ENCODE measurements at places on chromosomes 13 and 19.
A peak's percentile ranks its signal among the peaks of the same experiment; 100 is the strongest.

DNA sequence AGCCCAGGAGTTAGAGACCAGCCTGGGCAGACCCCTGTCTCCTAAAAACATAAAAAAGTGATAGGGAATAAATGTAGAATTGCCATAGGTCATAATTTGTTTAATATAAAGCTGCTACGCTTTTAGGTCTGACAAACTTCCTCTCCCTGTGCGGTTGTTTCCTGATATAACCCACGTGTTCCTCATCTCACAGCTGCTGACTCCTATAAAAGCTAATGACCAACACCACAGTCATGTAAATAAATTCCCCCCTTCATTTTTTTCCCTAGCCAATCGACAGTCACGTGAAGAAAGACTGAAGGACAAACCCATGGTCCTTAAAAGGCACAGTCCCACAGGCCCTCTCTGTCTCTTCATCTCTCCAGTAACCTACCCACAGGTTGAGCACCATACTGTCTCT lies 27.5 kb downstream of the ZNF266 start:
- DNase-seq: no peak

GRCh38 chr19:23203841-23204344 lies 46.3 kb downstream of the ZNF724 start:
- no peak for DNase-seq

- DNase-seq: no peak
Observed at GRCh38 chr13:107563099-107563925, 652.0 kb downstream of the LIG4 start.

- no peak for DNase-seq
Observed at GRCh38 chr19:39969681-39970424, 1.1 kb upstream of the PSMC4 start.

GRCh38 chr13:33639626-33640080 lies 178.3 kb upstream of the RFC3 start:
- DNase-seq: no peak

DNA sequence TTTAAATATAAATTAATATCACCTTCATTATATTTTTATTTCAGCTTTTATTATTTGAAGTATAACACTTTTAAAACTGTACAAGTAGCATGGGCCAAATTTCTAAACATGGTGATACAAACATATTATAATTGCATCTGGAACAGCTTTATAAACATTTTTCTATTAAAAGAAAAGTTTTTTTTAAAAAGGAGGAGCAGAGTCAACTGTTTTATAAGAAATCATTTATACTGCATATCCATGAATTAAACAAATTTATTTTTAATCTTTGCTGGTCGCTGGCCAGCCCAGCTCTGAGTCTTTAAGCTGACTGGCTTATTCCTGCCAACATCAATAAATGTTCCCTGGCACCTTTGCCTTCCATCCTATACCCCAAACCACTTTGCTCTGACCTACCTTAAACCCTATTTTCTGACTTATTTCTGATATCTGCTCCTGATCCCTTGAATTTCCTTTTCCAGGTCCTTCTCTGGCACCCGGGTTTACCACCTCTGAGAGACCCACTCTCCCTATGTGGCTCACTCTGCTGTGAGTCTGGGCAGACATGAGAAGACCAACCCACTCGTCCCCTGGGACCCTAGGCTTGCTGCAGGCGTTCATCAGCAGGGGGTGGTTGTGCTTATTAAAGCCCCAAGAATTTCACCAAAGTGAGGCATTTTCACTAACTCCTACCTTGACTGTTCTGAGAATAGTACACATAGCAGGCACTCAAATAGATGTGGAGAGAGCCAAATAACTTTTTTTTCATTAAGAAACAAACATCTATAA lies 220.3 kb downstream of the KLF12 start:
- peak; percentile 72 for DNase-seq

- DNase-seq: no peak
Observed at GRCh38 chr13:43298816-43299215, 275.4 kb downstream of the DNAJC15 start.

DNA sequence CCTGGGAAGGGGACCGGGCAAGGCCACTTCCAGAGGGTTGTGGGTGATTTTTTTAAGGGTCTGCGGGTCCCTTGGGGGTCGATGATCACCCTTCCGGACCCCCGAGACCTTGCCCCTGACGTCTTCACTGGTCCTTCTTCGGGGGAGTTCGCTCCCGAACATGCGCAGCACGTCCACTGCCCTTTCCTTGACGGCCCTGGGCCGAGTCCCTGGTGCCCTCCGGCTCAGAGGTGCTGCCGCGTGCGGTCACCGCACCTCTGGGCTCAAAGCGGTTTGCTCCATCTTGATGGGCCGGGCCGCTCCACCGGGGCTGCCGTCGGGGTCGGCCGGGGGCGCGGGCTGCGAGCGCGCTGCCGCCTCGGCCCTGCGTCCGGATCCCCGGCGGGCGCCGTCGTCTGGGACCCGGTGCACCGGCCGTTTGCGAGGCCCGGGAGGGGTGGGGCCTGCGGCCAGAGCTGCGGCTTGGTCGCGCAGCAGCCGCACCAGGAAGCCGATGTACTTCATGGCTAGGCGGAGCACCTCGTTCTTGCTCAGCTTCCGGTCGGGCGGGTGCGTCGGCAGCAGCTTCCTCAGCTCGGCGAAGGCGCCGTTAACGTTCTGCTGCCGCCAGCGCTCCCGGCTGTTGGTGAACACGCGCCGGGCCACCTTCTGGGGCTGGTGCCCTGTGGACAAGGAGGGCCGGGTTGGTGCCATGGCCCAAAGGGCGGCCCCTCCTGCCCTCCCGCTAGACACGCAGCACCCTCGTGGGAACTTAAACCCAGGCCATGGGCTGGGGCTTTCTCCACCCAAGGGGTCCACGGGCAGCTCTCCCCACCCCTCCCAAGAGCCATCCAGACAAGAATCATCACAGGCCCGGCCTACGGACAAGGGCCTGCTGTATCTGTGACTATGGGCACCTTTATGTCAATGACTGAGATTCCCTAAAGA lies 3.3 kb downstream of the LYL1 start:
- DNase-seq: no peak

DNA sequence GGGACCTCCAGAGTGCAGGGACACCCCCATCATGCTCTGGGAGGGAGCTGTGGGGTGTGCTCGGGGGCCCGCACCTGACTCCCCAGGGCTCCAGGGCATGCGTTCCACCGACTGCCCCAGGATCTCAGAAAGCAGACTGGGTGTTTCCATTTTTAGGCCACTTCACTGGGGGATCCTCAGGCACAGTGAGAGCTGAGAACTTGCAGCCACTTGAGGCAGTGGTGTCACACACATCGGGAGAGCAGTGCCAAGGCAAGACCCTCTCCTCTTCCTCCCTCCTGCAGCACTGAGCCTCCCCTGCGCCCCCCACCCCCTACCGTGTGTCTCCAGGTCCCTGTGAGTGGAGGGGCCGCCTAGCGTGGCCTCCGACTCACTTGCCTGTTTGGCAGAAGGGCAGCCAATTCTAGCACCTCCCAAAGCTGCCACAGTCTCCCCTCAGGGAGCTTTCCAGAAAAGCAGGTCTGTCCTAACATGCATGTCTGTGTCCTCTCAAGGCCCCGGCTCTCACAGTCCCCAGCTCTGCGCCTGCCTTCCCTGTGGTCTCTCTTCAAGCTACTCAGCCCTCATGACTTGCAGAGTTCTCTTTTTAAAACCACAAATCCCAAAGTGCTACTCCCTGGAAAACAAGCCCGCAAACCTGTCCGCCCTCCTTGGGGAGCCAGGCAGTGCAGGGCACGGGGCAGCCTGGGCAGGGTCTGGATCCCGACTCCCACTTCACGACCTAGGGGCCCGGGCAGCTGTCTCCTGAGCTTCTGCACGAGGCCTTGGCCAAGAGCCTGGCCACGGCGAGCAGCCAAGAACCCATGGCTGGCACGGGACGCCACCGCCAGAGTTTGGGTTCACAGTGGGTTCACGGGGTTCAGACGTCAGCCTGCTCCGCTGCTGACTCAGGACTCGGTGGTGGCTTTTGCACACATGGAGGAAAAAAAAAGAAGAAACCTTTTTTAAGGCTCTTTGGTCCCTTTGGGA lies 94.1 kb downstream of the STK24 start:
- DNase-seq: no peak

- DNase-seq: peak; percentile 80
Observed at GRCh38 chr19:4014541-4015491, 7.3 kb downstream of the PIAS4 start.

DNA sequence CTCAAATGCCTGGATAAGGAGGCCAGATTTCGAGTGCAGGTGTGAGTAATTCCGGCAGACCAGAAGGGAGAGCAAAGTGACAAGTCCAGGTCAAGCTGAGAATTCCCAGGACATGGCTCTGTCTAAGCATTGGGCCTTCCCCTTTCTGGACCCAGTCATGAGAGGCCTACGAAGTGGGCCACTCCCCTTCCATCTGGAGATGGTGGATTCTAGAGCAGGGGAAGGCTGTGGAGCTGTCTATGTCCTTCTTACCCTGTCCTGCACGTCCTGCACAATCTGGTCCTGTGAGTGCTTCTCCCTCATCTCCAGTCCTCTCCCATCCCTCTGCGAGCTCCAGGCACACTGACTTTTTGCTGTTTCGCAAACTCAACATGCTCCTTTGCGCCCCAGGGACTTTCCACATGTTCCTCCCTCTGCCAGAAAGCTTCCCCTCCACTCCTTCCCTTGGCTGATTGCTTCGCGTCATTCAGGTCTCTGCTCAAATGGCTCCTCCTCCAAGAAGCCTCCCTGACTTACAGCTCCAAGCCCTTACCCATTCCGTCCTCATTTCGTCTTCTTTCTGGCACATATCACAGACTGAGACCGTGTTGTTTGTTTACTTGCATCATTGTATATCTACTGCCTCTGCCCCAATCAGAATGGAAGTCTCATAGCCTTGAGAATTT lies 193.2 kb downstream of the URI1 start:
- DNase-seq: peak; percentile 77

DNA sequence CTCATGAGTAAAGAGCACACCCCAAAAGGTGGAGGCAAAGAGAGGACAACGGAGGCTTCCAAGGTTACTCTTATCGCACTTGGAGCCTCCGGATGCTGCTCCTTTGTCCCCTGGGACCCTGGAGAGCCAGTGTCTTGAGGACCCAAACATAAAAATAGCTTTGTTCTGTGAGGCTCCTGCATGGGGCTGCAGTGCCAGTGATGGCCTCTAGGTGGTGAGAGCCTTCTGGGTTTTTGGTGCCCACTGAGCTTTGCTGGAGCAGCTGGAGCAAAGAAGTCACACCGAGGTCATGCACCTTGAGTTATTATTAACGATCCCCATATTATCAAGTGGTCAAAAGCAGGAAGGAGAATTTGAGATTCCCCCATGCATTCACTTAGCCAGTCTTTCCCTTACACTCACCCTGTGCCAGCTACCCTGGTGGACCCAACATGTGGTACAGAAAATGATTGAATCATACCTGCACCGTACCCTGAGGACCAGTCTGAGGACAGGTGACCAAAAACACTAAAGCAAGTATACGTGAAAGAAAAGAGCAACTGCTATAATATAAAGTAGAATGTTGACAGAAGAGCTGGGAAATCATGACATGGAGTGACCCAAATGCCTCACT lies 41.5 kb downstream of the ZNF682 start:
- DNase-seq: peak; percentile 38

- DNase-seq: no peak
Observed at GRCh38 chr19:1765232-1765903, 12.1 kb downstream of the ONECUT3 start.

DNA sequence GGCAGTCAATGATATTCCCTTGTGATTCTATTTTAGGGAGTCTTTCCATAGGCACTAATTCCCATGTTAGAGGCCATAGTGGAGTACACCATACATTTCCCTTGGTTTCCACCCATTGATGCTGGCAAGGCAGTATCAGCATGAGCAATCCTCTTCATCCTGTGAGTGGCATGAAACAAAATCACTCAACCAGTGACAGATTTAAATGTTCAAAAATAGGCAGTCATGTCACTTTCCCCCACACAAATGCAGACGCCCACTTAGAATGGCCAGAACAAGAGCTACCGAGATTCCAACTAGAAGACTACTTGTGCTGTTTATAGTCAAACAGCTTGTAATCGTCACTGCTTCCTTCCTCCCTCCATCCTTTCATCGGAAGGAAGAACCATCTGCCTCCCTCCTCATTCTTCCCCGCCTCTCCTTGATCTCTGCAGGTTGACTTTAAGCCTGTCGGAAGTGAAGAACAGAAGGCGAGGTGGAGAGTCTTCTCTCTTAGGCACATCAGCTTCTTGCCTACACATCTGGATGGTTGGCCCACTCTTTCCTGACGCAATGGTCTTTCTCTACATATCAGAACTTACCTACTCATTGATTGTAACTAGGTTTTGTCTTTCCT lies 22.6 kb downstream of the RASL11A start:
- no peak for DNase-seq

DNA sequence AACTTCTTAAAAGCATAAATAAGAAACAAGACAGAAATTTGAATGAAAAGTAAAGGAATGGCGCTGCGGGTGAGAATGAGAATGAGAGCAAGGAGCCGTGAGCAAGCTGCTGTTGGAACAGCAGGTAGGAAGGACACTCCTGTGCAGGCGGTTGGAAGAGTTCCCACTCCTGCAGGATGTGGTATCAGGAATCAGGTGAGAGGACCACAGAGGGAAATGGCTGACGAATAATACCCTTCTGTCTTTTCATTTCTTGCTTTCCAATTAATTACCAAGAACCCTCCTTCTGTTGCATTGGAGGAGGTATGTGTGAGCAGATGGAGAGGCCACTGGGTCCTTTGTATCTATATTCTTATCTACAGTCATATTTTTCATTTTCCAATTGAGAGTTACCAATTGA lies 1504.2 kb downstream of the EFNB2 start:
- no peak for DNase-seq

GRCh38 chr19:50492303-50493052 lies 15.8 kb upstream of the GARIN5A start:
- no peak for DNase-seq

DNA sequence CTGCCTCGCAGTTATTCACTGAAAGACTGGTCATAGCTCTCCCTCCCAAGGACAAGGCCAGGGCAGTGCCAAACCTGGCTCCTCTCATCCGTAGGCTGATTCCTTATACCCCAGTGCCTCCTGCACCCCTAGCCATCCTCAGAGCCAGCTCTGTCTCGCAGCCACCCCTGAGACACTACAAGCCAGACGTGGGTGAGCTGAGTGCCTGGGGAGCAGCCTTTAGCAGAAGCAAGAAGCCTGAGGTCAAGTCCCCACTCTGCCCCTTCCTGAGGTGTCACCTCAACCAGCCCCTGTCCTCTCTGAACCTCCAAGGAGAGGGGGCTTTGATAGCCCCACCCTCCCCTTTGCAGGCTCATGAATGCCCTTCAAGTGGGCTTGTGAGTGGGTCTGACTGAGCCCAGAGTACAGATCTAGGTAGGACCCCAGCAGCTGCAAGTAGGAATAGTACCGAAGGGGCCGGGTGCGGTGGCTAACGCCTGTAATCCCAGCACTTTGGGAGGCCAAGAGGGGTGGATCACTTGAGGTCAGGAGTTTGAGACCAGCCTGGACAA lies 14.8 kb upstream of the AKAP8L start:
- no peak for DNase-seq

DNA sequence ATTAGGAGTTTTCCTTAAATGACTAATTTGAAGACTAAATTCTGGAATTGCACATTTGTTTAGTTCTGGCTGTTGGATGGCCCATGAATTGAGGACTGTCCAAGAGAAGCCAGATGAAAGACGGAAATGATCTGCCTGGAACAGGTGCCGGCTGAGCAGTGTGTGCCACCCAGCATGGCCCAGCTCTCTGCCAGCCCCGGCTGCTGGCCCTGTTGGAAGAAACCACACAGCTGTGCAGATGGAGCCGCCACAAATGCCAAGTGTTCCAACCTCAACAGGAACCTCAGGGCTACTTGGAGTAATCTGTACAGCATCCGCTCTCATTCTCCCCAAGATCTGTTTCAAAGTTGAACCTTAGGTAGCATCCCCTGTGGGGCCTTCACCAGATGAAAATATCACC lies 67.0 kb upstream of the STARD13 start:
- no peak for DNase-seq

- DNase-seq: no peak
Observed at GRCh38 chr13:80359778-80360452, 19.0 kb upstream of the SPRY2 start.
